T-helper 9 cell (primary cell): ENCODE measurements at places on chromosomes 3 and 15.
A peak's percentile ranks its signal among the peaks of the same experiment; 100 is the strongest.

GRCh38 chr3:71101014-71101413 lies 482.5 kb downstream of the FOXP1 start:
- no peak for DNase-seq

- DNase-seq = no peak
Observed at GRCh38 chr3:109643590-109643989, 306.2 kb upstream of the DPPA4 start.

GRCh38 chr15:74138642-74139041 lies 8.3 kb downstream of the ISLR2 start:
- DNase-seq = no peak

DNA sequence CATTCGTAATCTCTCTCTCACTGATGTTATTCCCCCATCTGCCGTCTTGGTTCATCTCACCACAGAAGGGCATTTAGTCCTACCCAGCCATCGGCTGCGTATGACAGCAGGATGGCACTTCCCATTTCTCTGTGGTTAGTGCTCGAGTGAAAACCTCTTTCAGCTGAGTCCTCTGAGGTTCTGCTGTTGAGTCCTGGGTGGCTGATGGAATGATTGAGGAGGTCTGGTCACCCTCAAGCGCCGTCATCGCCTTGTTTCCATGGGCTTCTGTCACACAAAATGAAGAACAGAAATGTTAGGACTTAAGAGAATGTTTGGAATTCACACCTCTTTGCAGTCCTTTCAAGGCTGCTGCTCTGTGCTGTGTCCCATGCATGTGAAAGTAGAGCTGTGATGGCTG lies 9.4 kb upstream of the SACM1L start:
- no peak for DNase-seq

GRCh38 chr3:155049959-155050358 lies 30.2 kb upstream of the MME start:
- no peak for DNase-seq

DNA sequence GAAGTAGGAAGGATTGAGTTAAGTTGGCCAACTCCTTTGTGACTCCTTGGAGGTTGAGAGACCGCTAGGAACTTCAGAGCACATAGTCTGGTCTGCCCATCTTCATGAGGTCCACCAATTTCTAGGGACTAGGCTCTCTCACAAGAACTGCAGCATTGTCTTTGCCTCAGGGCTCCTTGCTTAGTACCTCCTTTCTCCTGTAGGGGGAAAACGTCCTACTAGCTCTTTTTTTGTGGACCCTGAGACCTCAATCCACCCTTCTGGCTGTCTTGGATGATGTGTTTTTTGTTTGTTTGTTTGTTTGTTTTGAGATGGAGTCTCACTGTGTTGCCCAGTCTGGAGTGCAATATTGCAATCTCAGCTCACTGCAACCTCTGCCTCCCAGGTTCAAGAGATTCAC lies 21.6 kb downstream of the REC114 start:
- DNase-seq = no peak

- DNase-seq = no peak
Observed at GRCh38 chr3:160259589-160259988, 34.4 kb downstream of the C3orf80 start.

GRCh38 chr3:143343944-143344343 lies 224.4 kb downstream of the CHST2 start:
- DNase-seq = no peak

- DNase-seq = no peak
Observed at GRCh38 chr3:126530171-126531050, 6.5 kb downstream of the CHST13 start.

DNA sequence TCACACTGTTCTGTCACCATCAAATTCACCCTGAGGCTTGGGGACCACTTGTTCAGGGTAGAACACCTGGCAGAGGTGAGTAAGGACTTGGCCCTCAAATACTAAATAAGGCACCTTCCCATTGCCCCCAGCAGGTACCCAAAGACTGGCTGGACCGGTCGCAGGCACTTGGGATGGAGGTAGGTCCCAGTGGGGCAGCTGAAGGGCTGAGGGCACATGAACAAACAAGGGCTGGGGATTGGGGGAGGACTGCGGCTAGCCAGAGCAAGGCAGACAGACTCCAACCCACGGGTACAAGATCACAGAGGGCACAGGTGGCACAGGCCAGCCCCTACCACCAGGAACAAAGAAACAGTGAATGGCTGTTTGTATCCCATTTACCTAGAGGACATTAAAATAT lies 1.9 kb downstream of the MRPS25 start:
- no peak for DNase-seq

DNA sequence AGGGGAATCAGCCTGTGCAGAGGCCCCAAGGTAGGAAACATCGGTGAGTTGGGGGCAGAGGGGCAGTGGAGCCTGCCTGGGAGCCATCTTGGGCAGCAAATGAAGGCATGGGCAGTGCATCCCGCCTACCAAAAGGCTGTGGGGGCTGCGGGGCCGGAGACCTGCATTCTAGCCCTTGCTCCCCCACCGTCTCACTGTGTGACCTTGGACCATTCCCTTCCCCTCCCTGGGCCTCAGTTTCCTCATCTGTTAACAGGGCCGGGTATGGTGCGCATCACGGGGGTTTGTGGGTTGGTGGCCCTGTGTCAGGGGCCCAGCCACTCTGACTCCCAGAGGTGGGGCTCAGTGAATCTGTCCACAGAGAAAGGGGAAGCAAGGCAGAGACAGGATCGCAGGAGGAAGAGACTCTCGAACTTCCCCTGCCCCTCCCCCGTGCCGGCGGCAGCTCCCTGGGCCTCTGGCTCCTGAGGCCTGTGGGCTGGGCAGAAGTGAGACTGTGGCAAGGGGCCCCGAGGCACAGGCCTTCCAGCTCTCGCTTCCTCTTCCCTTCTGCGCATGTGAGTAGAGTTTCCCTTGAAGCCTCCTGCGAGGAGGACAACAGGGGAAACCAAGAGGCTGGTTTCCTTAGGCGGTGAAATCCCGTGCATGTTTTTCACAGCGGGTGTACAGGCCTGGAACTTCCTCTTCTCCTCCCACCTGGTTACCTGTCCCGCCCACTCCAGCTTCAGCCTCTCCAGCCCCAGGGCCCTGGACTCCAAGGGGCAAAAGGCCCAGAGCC lies 42.9 kb downstream of the IDH2 start:
- peak; percentile 34 for DNase-seq

DNA sequence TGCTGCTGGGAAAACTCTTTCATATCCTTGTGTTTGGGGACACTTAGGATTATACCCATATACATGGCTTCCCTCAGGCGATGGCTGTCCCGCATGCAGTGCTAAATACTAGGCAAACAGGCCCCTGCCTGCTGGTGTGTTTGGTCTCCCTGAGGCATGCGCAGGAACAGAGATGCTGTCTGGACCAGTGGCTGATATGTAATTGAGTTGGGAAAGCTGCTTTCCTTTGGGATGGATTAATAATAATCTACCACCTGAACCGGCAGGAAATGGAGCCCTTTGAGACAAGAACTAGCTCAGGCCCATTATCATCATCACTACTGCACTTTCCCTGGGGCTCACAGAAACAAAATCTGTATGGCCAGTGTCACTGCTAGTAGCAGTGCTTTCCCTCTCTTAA lies 18.0 kb downstream of the ZDHHC3 start:
- no peak for DNase-seq

DNA sequence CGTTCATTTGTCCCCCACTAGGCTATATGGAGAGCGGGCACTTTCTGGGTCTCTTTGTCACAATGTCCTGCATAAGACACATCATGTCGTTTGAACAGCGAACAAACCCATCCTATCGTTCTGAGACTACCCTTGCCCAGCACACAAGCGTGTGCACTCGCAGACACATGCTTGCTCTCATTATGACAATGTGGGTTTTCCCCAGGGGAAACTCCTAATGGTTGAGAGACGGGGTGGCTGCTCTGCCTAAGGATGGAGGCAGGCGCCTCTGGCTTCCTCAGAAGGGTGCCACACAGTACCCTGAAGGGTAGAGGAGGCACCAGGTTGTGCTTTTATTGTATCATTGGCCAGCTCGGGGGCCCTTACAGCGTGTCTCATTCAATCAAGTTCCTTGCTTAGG lies 51.0 kb upstream of the MYZAP start:
- DNase-seq = no peak

GRCh38 chr15:41936649-41937567 lies 35.4 kb downstream of the EHD4 start:
- peak; percentile 72 for DNase-seq

DNA sequence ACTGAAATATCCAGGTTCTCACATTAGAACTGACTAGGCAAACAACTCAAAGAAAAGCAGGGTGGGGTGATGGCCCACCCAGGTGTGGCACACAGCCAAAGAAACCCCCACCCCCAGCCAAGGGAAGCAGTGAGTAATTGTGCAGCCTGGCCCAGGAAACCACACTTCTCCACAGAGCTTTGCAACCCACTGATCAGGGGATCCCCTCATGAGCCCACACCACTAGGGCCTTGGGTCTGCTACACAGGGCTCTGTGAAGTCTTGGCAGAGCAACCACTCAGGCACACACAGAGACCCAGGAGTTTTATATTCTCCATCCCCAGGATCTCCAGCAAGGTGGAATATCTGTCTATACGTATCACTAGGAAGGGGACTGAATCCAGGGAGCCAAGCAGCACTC lies 22.2 kb upstream of the TRIM42 start:
- DNase-seq = no peak

- DNase-seq = no peak
Observed at GRCh38 chr3:73206030-73206429, 144.6 kb downstream of the EBLN2 start.

DNA sequence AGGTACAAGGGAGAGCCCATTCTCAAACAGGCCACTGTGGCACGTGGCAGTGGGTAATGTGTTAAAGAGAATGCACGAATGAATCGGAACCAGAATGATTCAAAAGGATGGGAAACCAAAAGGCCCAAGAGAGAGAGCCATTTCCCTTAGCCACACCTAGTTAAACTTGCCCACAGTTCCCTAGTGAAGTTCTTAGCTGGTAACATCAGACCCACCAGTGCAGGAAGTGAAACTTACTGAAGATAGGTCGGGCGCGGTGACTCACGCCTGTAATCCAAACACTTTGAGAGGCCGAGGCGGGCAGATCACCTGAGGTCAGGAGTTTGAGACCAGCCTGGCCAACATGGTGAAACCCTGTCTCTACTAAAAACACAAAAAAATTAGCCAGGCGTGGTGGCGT lies 97.1 kb downstream of the MEX3B start:
- no peak for DNase-seq

- no peak for DNase-seq
Observed at GRCh38 chr15:37698679-37699078, 235.8 kb upstream of the TMCO5A start.

DNA sequence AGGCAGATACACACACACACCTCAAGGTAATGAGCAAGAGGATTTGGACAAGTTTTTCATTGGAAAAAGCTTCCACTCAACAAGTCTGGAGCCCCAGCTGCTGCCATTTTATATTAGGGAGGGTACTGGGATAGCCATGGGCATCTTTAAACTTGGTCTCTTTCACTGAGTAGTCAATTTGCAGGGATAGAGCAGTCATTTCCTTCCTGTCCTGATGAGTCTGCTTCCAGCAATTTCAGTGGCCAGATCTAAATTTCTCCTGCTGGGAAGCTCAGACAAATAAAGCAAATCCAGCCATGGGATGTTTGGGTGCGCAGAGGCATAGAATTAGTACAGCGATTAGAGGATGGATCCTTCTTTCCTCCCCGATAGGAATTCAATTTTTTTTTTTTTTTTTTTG lies 874 bp upstream of the ERC2 start:
- no peak for DNase-seq

DNA sequence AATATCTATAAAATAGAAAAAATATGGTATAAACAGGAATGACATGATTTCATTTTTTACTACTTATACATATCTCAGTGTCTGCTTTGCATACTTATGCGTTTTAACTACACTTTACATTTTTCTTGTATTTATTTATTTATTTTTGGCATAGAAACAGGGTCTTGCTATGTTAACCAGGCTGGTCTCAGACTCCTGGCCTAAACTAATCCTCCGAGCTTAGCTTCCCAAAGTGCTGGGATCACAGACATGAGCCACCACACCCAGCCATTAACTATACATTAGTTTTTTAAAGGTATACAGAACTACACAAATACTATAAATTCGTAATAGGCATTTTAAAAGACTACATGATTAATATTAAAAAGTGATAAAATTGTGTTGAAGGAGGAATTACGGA lies 9.1 kb downstream of the ADAM10 start:
- DNase-seq = no peak

GRCh38 chr3:71843071-71843470 lies 58.1 kb upstream of the PROK2 start:
- no peak for DNase-seq

DNA sequence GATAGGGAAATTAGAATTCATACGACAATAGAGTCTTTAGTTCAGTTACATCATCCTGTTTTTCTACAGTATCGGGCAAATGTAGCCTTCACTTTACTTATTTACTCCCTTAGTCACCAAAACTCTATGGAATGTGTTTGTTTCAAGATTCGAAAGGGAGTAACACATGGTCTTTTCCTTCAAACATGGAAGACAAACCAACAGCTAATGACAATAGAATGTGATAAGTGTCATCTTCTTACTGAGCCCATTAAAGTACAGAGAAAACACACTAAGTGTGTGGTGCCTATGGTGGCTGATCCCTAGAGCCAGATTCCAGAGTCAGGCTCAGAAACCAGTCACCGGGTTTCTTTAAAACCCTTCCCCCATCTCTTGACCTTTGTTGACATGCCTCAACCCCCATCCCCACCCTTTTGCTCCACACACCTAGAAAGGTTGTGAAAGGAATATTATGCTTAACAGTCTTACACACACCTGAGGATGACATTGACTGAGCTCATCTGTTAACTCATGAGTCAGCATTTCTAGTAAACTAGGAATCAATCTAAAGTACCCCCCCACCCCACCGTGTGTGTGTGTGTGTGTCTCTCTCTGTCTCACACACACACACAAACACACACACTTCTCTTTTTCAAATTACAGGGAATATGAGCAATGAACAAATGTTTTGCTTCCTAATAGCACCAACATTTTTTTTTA lies 549.6 kb upstream of the CCDC54 start:
- DNase-seq = no peak

GRCh38 chr3:134449277-134449676 lies 36.5 kb downstream of the ANAPC13 start:
- no peak for DNase-seq

- DNase-seq = no peak
Observed at GRCh38 chr3:176789947-176790346, 407.3 kb downstream of the TBL1XR1 start.

GRCh38 chr3:14172496-14172895 lies 5.9 kb downstream of the XPC start:
- no peak for DNase-seq

DNA sequence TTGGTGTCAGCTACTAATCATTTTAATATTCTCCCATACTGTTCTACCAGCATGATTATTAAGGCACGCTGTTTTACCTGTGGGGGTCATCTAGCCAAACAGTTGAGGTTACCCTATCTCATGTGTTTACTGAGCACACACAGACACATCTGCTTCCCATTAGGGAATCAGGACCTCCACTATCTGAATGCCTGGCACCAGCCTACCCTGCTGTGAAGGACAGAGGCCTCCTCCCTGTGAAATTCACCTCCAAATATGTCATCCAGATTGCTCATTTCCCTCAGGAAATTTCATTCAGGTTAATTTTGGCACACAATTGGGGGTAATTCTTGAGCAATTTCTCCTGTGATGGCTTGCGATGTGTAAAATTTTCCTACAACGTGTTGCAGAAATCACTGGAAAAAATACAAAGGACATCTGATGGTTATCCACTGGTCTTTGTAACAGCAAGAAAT lies 155.6 kb upstream of the NR2E3 start:
- no peak for DNase-seq

- no peak for DNase-seq
Observed at GRCh38 chr3:109480014-109480413, 142.7 kb upstream of the DPPA4 start.

GRCh38 chr15:71154607-71155200 lies 39.4 kb downstream of the THSD4 start:
- no peak for DNase-seq
